Bone marrow (tissue), 2 donors: ENCODE measurements at places on chromosomes 7 and 10.

- DNase-seq, result no peak
Measured at GRCh38 chr7:49001610-49002033, 77.3 kb downstream of the CDC14C start.

GRCh38 chr10:114470361-114470760 lies 66.1 kb upstream of the AFAP1L2 start:
- DNase-seq, result no peak

- no peak for DNase-seq
Measured at GRCh38 chr7:158827411-158828132, 1.7 kb downstream of the ESYT2 start.

DNA sequence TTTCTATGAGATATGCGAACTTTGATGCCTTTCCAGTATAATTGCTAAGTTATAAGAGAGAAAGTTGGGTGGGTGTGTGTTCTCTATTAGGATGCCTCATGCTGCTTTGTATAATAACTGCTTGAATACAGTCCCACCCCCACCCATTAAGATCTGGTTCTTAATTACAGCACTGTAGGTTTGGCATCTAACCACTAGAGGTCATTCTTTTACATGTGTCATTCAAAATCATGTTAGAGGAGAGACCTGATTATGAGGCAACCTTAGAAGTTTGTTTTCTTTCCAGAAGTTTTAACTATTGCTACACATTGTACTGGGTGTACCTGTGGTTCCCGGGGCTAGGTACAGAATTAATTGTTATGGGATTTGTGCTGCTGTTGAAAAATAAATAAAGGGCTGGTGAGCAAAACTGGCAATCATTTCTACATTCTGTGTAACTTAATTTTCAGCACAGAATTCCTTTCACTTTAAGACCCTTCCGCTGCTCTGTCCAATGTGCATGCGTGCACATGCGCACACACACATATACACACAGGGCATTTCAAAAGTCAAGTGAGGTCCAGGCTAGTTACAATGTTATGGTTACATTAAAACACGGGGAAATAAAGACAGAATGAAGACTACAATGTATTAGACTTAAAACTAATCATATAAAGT lies 1156.3 kb downstream of the SORCS3 start:
- DNase-seq, result no peak

DNA sequence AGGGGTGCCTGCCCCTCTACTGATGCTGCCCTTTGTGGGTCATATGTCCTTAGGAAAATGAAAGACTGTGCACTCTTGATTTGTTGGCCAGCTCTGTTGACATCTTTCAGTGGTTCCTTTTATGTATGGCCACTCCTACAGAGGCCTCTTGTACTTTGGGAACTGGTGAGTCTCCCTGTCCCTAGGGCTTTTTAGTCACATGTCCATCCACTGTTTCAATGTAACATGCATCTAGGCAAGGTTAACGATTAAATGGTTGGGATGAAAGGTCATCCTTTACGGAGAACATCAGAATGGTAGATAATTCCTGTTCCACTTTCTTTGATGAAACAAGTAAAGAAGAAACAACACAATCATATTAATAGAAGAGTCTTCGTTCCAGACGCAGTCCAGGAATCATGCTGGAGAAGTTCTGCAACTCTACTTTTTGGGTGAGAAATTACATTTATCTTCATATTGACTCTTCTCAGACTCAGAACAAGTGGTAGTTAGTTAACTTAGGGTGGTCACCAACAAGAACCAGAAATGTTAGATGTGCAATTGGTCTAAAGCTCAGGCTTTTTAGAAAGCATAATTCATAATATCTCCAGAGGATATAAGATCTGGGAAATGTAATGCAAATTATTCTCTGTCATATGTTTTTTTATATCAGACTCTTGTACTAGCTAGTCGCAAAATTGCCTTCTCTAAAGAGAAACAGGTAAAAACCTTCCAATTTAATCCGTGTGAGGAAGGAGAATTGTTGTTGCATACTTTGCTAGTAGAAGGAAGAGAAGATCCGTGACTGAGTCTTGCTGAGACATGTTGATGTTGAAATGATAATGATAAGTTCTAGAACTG lies at the start of gene ABCC2:
TSS of gene ABCC2 (plus strand) at position 194 of the 840 bp plus-strand sequence. CDS start at position 399, 205 bp downstream.
- DNase-seq, result no peak

GRCh38 chr10:63042256-63042655 lies 90.9 kb upstream of the NRBF2 start:
- DNase-seq, result no peak

GRCh38 chr10:118167056-118167700 lies 120.4 kb upstream of the RAB11FIP2 start:
- no peak for DNase-seq

DNA sequence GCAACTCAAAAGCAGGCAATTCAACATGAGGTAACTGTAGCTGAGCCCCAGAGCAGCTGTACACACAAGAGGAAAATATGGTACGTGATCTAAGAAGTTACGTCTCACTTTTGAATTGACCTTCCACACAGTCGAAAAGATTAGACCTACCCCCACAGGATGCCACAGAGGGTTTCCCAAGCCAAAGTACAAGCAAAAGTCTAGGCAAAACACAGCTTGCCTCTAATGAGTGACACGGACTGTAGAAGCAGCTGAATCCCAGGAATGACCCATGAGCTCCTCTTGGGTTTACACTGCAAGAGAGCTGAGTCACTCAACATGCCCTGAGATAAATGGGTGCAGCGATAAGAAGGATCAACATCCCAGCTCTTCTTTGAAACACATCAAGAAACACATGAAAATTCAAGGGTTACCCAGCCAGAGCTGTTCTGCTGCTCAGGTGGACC lies 9.8 kb downstream of the CREB3L2 start:
- no peak for DNase-seq

GRCh38 chr7:128363261-128363721 lies 1.8 kb upstream of the PRRT4 start:
- DNase-seq, result no peak

DNA sequence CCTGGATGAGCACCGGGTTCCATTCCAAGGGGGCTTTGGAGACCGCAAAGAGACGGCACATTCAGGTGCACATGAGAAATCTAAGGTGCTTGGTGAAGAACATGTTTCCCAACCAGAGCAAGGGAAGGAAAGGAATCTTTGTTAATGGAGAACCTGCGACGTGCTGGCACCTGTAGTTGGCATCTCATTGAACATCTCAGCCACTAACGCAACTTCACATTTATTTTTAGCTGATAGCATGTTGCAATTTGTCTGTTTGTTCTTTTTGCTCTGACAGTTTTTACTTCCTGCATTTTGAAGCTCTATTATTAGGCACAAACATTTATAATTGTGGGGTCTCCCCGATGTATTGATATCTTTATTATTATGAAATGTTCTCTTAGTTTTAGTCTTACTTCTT lies 316.7 kb downstream of the TCERG1L start:
- DNase-seq, result no peak

- no peak for DNase-seq
Measured at GRCh38 chr7:27108390-27109127, 6.1 kb upstream of the HOXA2 start.

- DNase-seq, result no peak
Measured at GRCh38 chr7:157658851-157659412, 322.1 kb downstream of the DNAJB6 start.

DNA sequence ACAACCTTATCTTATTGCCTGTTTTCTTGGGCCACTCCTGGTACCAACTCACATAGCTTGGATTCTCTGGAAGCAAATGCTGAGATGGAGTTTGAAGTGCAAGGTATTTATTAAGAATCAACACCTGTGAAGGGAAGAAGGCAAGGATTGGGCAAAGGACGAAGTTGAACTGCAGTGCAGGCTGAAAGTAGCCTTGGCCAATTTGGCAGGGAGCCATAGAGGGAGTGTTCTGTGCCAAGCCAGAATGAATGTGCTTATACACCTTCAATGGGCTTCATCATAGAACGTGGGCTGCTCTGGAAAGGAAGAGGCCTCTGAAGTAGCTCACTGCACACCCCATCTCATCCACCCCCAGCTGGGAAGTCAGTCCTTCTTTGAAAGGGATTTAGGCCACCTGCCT lies 79.8 kb upstream of the IFRD1 start:
- no peak for DNase-seq

DNA sequence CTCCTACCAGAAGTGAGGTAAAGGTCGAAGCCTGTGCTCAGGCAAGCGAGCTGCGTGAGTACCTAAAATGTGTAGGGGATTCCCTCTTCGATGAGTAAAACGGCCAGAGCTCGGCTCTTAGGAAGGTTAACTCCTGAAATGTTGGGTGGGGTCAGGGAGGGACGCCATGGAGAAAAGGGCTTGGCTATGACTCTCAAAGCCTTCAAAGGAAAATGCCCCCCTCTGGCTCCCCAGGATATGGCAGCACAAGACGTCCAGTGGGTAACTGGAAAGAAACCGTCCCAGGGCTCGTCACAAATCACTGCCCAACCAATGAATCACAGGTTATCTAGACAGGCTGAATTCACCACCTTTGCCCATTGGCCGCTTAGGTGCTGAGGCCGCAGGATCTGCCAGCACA lies 58.0 kb downstream of the CALML3 start:
- DNase-seq, result no peak

DNA sequence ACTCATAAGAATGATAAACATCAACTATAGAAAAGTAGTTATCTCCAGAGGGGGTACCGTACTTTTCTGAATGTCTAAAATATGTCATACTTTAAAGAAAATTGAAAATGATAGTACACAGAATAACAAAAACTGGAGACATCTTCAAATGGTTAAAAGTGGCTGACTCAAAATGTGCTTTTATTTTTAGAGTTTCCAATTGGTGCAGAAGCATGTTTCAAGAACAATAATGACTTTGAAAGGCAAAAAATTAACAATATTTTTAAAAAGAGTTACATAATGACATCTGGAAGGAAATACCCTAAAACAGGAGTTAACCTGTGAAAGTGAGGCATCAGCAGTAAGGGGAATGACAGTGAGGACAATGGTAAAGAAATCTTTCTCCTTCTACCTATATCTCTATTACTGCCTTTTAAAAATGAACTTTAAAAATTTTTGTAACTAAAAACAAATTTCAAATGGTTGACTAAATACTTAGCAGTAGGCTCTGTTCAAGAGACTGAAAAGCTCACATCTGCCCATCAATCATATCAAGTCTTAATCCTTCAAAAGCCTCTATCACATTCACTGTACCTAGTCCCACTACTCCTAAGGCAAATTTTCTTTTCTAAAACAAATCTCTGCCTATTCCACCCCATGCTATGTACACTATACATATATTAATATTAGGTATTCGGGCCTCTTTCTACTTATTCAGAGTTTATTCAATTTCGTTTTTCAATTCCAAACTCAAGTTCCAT lies 3.0 kb downstream of the ASZ1 start:
- no peak for DNase-seq

GRCh38 chr7:88278881-88279280 lies 27.8 kb downstream of the STEAP4 start:
- no peak for DNase-seq

- no peak for DNase-seq
Measured at GRCh38 chr10:121532292-121532864, 65.9 kb downstream of the FGFR2 start.

GRCh38 chr10:15068802-15069201 lies 19.8 kb downstream of the ACBD7 start:
- no peak for DNase-seq

DNA sequence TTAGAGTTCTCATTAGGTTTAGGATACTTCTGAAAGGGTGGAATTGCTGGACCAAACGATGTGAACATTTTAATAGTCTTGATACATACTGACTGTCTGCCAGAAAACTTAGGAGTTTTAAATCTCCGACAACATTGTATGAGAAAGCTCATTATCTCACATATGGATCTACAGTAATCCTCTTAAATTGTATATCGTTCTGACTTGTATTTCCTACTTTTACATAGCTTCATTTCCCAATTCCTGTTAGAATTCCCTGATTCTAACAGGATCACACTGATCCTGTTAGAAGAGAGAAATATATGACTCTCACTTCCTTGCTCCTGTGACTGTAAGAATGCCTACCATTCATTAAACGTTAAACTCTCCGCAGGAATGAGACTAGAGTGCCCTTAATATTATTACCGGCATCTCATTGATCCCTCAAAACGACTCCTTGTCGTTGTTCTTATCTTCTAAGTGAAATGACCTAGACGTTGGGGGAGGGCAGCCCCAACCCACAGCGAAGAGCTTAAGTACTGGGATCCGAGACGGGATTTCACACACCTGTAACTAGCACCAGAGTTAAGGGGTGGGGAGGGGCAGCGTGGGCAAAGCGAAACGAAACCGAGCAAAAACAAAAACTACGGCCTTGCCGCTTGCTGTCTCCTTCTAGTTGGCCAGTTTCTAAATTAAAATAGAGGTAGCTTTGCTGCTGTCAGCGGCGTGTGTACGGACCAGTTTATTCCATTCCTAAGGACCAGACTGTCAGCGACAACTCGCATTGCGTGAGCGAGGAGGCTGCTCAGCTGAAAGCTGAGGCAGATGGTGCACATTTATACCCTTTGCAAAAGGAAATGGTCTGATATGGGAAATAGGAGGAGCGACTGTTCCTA lies 678 bp upstream of the TMEM106B start:
- peak; percentile 70 for DNase-seq
